Activated T-helper 1 cell treated with anti-CD3 and anti-CD28 coated beads, Interleukin-12 subunit alpha, Interleukin-12 subunit beta, Interleukin-2, Interleukin-4 antibody, amounts not matched to agents 30 ng/mL and 10 ng/mL and 1 ng/mL, durations not matched to agents 14 hours and 24 hours and 36 hours (primary cell): ENCODE measurements at places on chromosomes 1 and 21. TPM values are rescaled to one million over a fixed set of nuclear protein-coding genes. Genes with fewer than 3 reads are reported as not detected.

VANGL1 gene
- 9.9 TPM in 2 replicates for total RNA-seq

TMEM51 gene
- 0.21 TPM in 1 of 2 replicates, not detected in the other for total RNA-seq

GRCh38 chr1:43705334-43705733, 2.0 kb upstream of the ST3GAL3 start:
- H3K27me3 ChIP-seq, result no peaks in the 10 kb centered on the region
- H3K27ac ChIP-seq, result no peak overlapping the region
- peaks cover 34% of the 10 kb centered on the region for H3K4me1 ChIP-seq
- H3K36me3 ChIP-seq, result peaks cover 29% of the 10 kb centered on the region
- peak overlapping the region; percentile 88 for H3K4me3 ChIP-seq

DNA sequence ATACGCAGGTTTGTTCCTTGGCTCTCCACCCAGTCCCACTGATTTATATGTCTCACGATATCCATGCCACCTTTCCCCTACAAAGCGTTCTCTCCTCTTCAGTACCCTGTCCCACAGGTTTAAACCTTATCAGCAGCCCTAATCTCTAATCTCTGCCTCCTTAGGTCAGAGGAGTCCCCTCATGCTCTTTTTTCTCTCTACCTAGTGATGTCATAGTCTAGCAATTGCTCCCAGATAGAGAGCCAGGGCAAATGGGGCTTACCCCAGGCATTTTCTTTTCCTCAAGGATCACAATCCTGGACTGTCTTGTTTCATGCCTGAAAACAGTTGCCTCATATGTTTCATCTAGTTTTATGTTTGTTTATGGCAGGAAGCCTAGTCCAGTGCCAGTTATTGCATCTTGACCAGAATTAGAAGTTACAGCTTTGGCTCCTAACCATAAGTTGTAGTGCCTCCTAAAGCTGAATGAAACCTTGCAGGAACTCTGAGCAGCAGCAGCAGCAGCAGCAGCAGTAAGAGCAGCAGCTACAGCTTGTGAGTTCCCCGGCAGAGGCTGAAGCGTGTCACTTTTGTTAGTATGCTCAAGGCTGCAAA, 26.7 kb upstream of the TP53BP2 start:
- no peaks in the 10 kb centered on the region for H3K4me1 ChIP-seq
- peaks cover 10% of the 10 kb centered on the region for H3K27me3 ChIP-seq
- no peak overlapping the region for H3K4me3 ChIP-seq
- H3K27ac ChIP-seq, result no peak overlapping the region
- no peak for DNase-seq
- H3K36me3 ChIP-seq, result no peaks in the 10 kb centered on the region

- no peak overlapping the region for H3K4me3 ChIP-seq
Observed at GRCh38 chr1:229022595-229023333, 248.1 kb upstream of the RAB4A start.

RAB7B gene
- total RNA-seq, result not detected in 2 replicates

- no peak overlapping the region for H3K27ac ChIP-seq
- peaks cover 46% of the 10 kb centered on the region for H3K27me3 ChIP-seq
- H3K4me3 ChIP-seq, result no peak overlapping the region
- H3K36me3 ChIP-seq, result no peaks in the 10 kb centered on the region
- H3K4me1 ChIP-seq, result no peaks in the 10 kb centered on the region
Observed at GRCh38 chr1:47510282-47510811, 72.5 kb downstream of the FOXD2 start.

WLS gene
- total RNA-seq, result 0.70 TPM in 1 of 2 replicates, not detected in the other

- DNase-seq, result peak; percentile 43
- no peaks in the 10 kb centered on the region for H3K27me3 ChIP-seq
- H3K27ac ChIP-seq, result no peak overlapping the region
- H3K36me3 ChIP-seq, result peaks cover 3% of the 10 kb centered on the region
Observed at GRCh38 chr1:206658264-206658980, 23.1 kb downstream of the DYRK3 start.

- no peak overlapping the region for H3K27ac ChIP-seq
- no peaks in the 10 kb centered on the region for H3K36me3 ChIP-seq
- no peak for DNase-seq
- H3K27me3 ChIP-seq, result peaks cover 39% of the 10 kb centered on the region
- no peak overlapping the region for H3K4me3 ChIP-seq
Observed at GRCh38 chr1:201745023-201745422, 83.9 kb upstream of the IPO9 start.

- no peak overlapping the region for H3K27ac ChIP-seq
- H3K36me3 ChIP-seq, result no peaks in the 10 kb centered on the region
- no peak overlapping the region for H3K4me3 ChIP-seq
- peaks cover 16% of the 10 kb centered on the region for H3K27me3 ChIP-seq
- no peak for DNase-seq
- H3K4me1 ChIP-seq, result peaks cover 10% of the 10 kb centered on the region
Observed at GRCh38 chr1:9400425-9401079, 107.9 kb downstream of the SPSB1 start.

GRCh38 chr1:84107955-84108354, 36.1 kb upstream of the PRKACB start:
- DNase-seq, result no peak
- peaks cover 3% of the 10 kb centered on the region for H3K36me3 ChIP-seq
- no peaks in the 10 kb centered on the region for H3K27me3 ChIP-seq
- peaks cover 6% of the 10 kb centered on the region for H3K4me1 ChIP-seq
- H3K27ac ChIP-seq, result no peak overlapping the region
- no peak overlapping the region for H3K4me3 ChIP-seq

- peaks cover 6% of the 10 kb centered on the region for H3K36me3 ChIP-seq
- no peak overlapping the region for H3K4me3 ChIP-seq
- no peak for DNase-seq
- H3K4me1 ChIP-seq, result peaks cover 4% of the 10 kb centered on the region
Observed at GRCh38 chr1:940107-941014, 16.6 kb downstream of the SAMD11 start.

PLA2G2C gene
- total RNA-seq, result 0.44 and 0.65 TPM in 2 replicates

NDUFS2 gene
- 72.9 and 84.1 TPM in 2 replicates for total RNA-seq
